ENCODE measurements at places on chromosomes 13 and 19.

- no peak for DNase-seq
Measured at GRCh38 chr13:52931131-52931530, 82.7 kb upstream of the PCDH8 start.

DNA sequence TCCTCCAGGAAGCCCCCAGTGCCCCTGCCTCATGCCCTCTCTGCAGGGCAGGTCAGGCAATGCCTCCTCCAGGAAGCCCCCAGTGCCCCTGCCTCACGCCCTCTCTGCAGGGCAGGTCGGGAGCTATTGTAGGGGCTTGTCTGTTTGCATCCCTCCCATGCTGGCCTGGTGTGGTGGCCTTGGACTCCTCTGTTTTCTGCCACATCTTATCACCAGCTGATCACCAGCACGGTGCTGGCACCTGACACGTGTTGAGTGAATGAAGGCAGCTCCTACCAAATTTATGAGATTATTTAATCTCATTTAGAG, 51.5 kb upstream of the C13orf46 start:
- DNase-seq, result no peak

DNA sequence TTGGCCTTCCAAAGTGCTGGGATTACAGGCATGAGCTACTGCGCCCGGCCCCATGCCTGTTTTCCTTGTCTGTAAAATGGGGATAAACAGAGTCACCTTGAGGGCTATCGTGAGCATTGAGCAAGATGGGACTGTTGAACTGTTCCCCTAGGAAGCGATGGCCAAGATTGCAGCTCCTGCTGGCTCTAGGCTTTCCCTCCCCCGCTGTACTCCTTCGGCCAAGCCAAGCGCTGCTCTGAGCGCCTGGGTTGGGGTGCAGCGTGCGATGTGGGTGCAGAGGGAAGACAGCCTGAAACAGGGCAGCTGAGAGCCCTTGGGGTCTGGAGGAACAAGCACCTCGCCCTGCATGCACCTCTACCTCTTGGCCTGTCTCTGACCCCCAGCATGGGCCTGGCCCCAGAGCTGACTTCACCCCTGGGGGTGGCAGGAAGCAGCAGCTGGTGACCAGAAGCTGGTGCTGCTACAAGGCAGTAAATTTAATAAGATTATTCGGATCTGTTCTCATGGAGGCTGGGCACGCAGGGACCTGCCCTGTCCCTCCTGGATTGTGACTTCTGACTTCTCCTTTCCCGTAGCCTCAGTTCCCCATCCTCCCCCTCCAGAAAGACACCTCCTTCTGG, 5.3 kb downstream of the GNG8 start:
- DNase-seq, result no peak

DNA sequence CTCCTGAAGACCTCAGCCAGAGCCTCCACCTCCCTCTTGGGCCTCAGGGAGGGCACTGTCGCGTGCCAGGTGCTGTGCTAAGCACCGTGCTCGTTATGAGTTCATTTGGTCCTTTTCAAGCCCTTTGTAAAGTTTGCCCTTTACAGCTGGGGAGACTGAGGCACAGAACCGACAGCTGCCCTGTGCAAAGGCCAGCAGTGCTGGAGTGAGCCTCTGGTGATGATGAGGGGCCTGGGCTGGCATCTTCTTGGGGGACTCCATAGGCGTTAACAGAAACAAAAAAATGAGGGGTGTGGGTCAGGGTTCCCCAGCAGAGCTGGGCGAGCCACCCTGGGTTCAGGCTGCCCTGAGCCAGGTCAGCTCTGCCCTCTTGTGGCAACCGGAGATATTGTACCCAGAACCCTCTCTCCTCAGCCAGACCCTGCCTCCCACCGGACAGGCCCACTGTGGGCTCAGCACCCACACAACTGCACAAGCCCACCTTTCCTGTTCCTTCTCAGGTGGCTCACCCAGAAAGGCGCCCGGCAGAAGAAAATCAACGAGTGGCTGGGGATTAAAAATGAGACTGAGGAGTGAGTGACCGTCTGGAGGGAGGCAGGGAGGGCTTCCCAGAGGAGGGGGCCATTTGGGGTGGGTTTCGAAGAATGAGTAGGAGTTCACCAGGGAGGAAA, 5.5 kb upstream of the IFI30 start:
- peak; percentile 46 for DNase-seq

DNA sequence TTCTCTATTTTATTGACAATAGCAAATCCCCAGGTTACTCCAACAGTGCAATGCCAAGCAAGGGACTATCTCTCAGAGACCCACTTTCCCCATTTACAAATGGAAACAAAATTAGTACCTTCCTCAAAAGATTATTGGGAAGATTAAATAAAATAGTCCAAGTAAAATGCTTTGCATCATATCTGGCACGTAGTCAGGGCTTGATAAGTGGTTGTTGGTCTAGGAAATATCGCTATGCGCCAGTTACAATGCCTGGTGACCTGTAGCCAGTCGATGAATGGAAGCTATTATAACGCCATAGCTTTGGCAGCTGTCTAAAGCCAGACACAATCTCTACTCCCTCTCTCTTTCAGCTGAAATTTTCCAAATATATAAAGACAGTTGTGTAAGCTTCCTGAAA, 220.3 kb downstream of the RAP2A start:
- DNase-seq, result no peak

Data from T-helper 9 cell (primary cell).